ENCODE measurements at places on chromosomes 1 and 21. TPM values are rescaled to one million over a fixed set of nuclear protein-coding genes. Genes with fewer than 3 reads are reported as not detected.

ASCL5 gene
- total RNA-seq = not detected

MAP10 gene
- total RNA-seq = 1.7 TPM

PLA2G2D gene
- not detected for total RNA-seq

PRAMEF17 gene
- not detected for total RNA-seq

PLEKHA6 gene
- 71.1 TPM for total RNA-seq

TSPEAR gene
- not detected for total RNA-seq

DNA sequence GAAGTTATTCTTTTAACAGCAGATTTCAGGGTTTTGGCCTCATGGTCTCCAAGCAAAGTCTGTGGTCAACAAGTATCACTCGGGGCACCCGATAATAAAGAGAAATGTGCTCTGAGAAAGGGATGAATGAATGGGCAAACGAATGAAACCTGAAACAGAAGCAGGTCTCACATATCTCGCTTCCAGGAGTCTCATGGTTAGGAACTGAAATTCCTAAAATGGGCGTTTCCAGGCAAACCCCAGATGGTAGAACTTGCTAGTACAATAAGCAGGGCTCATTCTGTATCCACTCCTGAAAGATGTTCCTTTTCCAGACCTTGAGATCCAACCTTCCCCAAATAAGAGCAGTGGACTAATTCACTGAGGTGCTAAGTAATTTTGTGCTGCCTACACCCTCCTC is 87.2 kb downstream of the LAMC2 start:
- no peaks in the 10 kb centered on the region for H3K4me1 ChIP-seq
- no peak for DNase-seq
- no peak overlapping the region for H3K27ac ChIP-seq
- H3K36me3 ChIP-seq = no peaks in the 10 kb centered on the region
- no peak overlapping the region for H3K4me3 ChIP-seq

DNA sequence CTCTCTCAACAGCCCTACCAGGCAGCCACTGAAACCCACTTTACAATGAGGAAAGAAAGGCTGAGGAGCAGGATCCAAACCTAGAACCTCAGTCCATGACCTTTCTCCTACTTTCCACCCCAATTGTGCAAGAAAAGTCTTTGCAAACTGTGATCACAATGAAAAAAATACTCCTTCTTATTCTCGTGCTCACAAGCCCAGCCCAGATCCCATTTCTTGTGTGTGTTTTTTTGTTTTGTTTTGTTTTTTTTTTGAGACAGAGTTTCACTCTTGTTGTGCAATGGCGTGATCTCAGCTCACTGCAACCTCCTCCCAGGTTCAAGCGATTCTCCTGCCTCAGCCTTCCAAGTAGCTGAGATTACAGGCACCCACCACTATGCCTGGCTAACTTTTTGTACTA is 97.7 kb downstream of the CRYAA start:
- H3K4me1 ChIP-seq = no peaks in the 10 kb centered on the region
- H3K36me3 ChIP-seq = no peaks in the 10 kb centered on the region
- no peak for DNase-seq
- H3K27ac ChIP-seq = no peak overlapping the region

GRCh38 chr1:193406901-193407300 is 220.5 kb upstream of the B3GALT2 start:
- DNase-seq = no peak
- no peaks in the 10 kb centered on the region for H3K4me1 ChIP-seq

DNA sequence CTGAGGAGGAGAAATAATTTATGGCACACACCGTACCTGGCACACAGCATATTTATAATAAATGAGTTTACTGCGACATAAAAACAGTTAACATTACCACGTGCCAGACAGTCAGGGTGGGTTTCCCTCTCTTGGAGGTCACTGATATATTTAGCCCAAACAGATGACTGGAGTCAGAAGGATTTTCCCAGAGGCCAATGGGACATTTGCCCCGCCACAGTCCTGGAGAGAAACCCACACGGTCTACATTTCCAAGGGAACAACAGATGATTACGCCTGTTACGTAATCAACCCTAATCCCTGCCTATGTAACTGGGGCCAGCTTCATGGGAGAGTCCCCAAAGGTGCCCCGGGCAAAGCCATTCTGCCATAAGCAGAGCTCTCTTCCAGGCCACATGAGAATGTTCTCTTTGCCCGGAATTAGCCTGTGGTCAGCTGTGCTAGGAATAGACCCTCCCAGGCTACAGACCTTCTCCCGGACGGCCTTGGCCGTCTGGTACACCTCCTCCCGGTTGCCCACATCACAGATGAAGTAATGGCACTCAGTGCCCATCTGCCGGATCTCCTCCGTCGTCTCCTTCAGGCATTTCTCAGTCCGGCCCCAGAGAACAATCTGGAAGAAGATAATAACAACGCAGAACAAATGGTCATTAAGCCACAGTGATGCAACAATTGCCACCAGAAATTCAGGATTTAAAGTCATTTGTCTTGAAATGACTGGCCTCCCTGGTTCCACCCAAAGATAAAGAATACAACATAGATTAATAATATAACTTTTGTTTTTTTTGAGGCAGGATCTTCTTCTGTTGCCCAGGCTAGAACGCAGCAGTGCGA is 37.7 kb downstream of the DHRS3 start:
- H3K36me3 ChIP-seq = no peaks in the 10 kb centered on the region
- no peak for DNase-seq
- H3K27ac ChIP-seq = no peak overlapping the region
- no peaks in the 10 kb centered on the region for H3K4me1 ChIP-seq
- H3K27me3 ChIP-seq = no peaks in the 10 kb centered on the region
- no peak overlapping the region for H3K4me3 ChIP-seq

- no peaks in the 10 kb centered on the region for H3K4me1 ChIP-seq
- H3K4me3 ChIP-seq = no peak overlapping the region
- peaks cover 80% of the 10 kb centered on the region for H3K36me3 ChIP-seq
- H3K27me3 ChIP-seq = no peaks in the 10 kb centered on the region
- no peak for DNase-seq
- no peak overlapping the region for H3K27ac ChIP-seq
Measured at GRCh38 chr1:12249181-12249580, 19.4 kb downstream of the VPS13D start.

DNA sequence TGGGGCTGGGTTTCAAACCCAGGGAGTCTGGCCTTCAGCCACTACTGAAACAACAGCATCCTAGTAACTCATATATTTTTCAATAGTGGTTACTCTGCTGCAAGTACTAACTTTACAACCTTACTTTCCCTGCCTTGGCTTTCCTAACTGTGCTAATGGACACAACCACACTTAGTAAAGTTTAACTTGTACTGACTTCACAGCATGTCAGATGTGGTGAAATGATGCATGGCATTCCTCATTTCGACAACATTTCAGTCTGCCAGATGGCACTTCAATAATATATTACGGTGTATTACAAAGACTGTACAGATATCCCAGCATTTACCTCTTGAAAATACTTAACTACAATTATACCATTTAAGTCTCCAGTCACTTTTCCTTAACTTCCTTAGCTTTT is 27.8 kb downstream of the LRRC7 start:
- no peak for DNase-seq
- no peaks in the 10 kb centered on the region for H3K27me3 ChIP-seq
- no peak overlapping the region for H3K4me3 ChIP-seq
- H3K36me3 ChIP-seq = no peaks in the 10 kb centered on the region
- H3K27ac ChIP-seq = no peak overlapping the region

DNA sequence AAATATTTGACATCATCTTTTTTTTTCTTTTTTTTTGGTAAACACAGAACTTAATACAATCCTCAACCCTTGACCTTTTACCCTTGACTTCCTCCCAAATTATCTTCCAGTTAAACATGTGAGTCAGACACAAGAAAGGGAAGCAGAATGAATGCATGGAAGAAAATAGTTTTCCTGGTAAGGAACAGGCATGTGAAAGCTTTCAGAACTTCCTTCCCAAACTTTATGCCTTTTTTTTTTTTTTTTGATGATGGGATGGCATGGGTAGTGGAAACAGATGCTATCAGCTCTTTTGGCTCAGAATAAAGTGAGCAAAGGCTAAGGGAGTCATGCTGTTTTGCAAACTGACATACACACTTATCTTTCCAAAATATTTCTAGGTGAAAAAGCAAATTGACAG is 1079.1 kb downstream of the TTLL7 start:
- H3K27ac ChIP-seq = no peak overlapping the region
- no peaks in the 10 kb centered on the region for H3K27me3 ChIP-seq
- no peaks in the 10 kb centered on the region for H3K4me1 ChIP-seq
- H3K36me3 ChIP-seq = no peaks in the 10 kb centered on the region
- no peak overlapping the region for H3K4me3 ChIP-seq
- DNase-seq = no peak

DNA sequence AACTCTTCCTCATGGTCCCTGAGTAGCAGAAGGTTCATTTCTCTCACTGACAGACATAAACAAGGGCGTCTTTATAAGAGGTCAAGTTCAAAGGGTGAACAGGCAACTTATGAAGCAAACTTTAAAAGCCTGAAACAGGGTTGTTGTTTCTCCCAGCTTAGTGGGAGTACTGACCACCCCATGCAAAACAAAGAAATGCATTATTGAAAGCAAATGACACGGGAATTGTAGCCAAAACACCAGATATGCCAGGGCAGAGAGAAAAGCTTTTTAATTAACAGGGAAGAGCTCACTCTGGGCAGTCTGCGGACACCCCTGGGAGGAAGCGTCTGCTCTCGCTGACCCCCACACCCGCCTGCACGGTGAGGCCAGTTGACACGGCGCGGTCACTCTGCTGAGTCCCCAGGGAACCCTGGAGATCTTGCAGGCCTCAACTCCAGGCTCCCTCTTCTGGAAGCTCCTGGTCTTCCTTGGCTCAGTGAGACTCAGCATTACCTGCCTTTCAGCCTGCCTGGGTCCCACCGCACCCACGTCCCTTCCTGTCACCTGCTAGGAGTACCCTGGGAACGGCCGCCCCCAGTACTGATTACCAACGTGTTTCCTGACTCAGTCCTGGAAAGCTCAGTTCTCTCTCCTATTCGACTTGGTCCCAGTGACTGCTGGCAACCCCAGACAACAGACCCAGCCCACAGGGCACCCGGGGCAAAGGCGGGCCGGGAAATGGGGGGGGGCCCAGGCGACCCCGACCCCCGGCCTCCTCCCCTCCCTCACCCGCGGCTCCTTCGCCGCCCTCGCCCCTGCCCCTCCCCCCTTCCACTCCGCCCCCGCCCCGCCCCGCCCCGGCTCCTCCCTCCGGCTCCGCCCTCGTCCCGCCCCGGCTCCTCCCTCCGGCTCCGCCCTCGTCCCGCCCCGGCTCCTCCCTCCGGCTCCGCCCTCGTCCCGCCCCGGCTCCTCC is 972 bp downstream of the CFAP410 start:
- H3K36me3 ChIP-seq = peaks cover 16% of the 10 kb centered on the region
- H3K4me3 ChIP-seq = peak overlapping the region; percentile 79
- peak overlapping the region; percentile 96 for H3K27ac ChIP-seq

GRCh38 chr1:9701665-9702064 is 50.1 kb downstream of the PIK3CD start:
- peaks cover 9% of the 10 kb centered on the region for H3K4me1 ChIP-seq
- H3K27ac ChIP-seq = no peak overlapping the region
- H3K27me3 ChIP-seq = no peaks in the 10 kb centered on the region
- no peak overlapping the region for H3K4me3 ChIP-seq
- no peaks in the 10 kb centered on the region for H3K36me3 ChIP-seq

DNA sequence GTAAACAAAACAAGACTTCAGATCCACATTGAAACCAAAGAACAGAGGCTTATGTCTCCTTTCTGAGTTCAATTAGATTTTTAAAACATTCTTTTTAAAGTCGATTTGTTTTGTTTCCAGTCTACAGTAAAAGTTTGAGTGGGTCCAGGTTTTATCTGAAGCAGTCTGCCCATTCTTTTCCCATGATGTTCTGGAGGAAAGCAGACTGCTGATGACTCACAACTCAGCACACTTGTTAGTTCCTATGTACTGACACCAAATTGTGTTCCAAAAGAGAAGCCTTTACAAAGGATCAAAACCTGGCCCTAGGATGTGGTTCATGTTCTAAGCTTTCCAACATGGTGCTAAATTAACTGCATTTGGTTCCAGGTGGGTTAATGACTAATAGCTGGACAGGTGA is 11.4 kb upstream of the CCN1 start:
- H3K27me3 ChIP-seq = no peaks in the 10 kb centered on the region
- no peak for DNase-seq
- no peaks in the 10 kb centered on the region for H3K36me3 ChIP-seq
- peak overlapping the region; percentile 37 for H3K27ac ChIP-seq
- H3K4me3 ChIP-seq = no peak overlapping the region

DNA sequence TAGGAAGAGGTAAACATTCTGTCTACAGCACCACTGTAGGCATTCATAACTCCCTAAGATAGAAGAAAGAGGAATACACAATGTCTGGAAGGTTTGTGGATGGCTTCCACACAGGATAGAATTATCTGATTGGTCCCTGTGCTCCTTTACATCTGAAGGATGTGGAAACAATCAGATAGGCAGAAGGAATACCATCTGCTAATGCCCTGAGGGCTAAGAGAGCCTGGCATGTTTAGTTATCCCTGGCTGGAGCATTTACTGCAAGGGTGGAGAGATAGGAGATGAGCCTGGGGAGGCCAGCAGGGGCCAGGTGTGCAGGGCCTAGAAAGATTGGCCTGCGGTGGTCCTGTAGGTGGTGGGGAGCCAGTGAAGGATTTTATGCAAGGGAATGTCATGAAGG is 8.6 kb upstream of the ACBD3 start:
- no peak overlapping the region for H3K27ac ChIP-seq
- no peak overlapping the region for H3K4me3 ChIP-seq
- no peaks in the 10 kb centered on the region for H3K36me3 ChIP-seq
- no peak for DNase-seq

Measured in Peyer's patch (tissue), 4 donors.